Activated CD4-positive, alpha-beta T cell treated with anti-CD3 and anti-CD28 coated beads, Interleukin-2, amount 10 ng/mL, durations not matched to agents 24 days and 14 days (primary cell): ENCODE measurements at places on chromosomes 12 and 14.

DNA sequence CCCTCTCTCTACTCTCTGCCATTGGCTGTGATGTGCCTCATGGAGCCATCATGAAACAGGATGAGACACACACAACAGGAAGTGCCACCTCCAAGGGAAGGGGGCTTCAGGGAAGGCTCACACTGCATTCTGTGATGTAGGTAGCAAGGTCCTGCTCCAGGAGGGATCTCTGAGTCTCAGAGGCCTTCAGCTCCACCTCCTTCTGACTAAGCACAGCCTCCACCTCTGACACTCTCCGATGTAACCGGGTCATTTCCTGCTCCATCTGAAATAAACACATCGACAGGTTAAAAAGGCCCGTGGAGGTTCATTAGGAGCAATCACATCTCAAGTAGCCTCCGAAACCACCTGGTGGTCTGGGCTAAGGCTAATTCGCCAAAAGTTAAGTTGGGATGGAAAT, 93.3 kb downstream of the CIT start:
- H3K36me3 ChIP-seq = peaks cover 48% of the 10 kb centered on the region
- DNase-seq = no peak
- H3K4me3 ChIP-seq = no peak overlapping the region
- H3K27me3 ChIP-seq = no peaks in the 10 kb centered on the region
- peaks cover 5% of the 10 kb centered on the region for H3K4me1 ChIP-seq
- no peak overlapping the region for H3K27ac ChIP-seq

DNA sequence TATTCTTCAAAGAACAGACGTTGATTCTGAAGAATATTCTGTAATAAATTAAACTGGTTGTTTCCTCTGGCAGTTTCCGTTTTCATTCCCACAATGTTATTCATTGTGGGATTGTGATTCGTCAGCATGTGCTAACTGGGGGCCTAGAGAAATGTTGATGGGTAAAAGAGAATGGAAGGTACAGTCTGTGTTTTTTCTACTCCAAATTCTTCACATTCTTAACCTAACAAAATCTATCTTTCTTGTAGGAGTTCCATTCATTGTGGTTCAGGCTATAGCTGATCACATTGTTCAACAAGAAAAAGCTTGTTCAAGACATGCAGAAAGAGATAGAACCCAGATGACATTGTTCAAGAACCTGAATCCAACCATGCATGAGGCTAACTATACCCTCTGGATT, 5.9 kb downstream of the CD163 start:
- peaks cover 15% of the 10 kb centered on the region for H3K27me3 ChIP-seq
- H3K4me1 ChIP-seq = peaks cover 3% of the 10 kb centered on the region
- DNase-seq = no peak
- H3K27ac ChIP-seq = no peak overlapping the region
- H3K36me3 ChIP-seq = no peaks in the 10 kb centered on the region
- H3K4me3 ChIP-seq = no peak overlapping the region

GRCh38 chr12:42208574-42208973, 29.5 kb downstream of the YAF2 start:
- peaks cover 20% of the 10 kb centered on the region for H3K36me3 ChIP-seq
- no peak for DNase-seq
- no peak overlapping the region for H3K27ac ChIP-seq
- peaks cover 6% of the 10 kb centered on the region for H3K4me1 ChIP-seq

- H3K27ac ChIP-seq = no peak overlapping the region
- DNase-seq = no peak
- no peaks in the 10 kb centered on the region for H3K27me3 ChIP-seq
- peaks cover 10% of the 10 kb centered on the region for H3K4me1 ChIP-seq
- H3K4me3 ChIP-seq = no peak overlapping the region
Observed at GRCh38 chr12:106971065-106971464, 15.4 kb downstream of the TMEM263 start.

- H3K36me3 ChIP-seq = no peaks in the 10 kb centered on the region
- H3K27me3 ChIP-seq = peaks cover 11% of the 10 kb centered on the region
Observed at GRCh38 chr12:3179731-3180130, 102.6 kb downstream of the TSPAN9 start.

DNA sequence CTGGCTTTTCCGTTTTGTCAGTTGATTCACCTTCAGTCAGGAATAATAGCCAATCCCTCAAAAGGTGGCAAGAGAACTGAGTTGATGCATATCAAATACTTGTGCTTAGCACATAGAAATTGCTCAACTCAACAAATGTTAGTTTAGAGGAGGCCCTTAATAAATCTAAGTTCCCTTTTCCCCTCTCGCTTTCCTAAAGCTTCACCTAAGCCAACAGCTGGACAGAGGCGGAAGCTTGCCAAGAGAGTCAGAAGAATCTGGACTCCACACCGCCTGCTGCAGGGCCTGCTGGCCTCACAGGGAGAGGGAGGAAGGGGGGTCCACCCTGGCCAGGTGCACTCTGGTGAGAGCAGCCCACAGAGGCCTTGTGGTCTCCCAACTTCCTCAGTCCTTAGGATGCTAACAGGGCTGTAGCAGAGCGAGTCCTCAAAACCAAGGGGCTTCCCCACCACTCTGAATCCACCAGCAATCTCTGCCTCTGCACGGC, 213.1 kb downstream of the CHST11 start:
- no peaks in the 10 kb centered on the region for H3K27me3 ChIP-seq
- peaks cover 66% of the 10 kb centered on the region for H3K4me1 ChIP-seq
- peak overlapping the region; percentile 57 for H3K4me3 ChIP-seq
- H3K27ac ChIP-seq = peak overlapping the region; percentile 89
